AML-193 (cell line): ENCODE measurements at places on chromosomes 16 and 17.

DNA sequence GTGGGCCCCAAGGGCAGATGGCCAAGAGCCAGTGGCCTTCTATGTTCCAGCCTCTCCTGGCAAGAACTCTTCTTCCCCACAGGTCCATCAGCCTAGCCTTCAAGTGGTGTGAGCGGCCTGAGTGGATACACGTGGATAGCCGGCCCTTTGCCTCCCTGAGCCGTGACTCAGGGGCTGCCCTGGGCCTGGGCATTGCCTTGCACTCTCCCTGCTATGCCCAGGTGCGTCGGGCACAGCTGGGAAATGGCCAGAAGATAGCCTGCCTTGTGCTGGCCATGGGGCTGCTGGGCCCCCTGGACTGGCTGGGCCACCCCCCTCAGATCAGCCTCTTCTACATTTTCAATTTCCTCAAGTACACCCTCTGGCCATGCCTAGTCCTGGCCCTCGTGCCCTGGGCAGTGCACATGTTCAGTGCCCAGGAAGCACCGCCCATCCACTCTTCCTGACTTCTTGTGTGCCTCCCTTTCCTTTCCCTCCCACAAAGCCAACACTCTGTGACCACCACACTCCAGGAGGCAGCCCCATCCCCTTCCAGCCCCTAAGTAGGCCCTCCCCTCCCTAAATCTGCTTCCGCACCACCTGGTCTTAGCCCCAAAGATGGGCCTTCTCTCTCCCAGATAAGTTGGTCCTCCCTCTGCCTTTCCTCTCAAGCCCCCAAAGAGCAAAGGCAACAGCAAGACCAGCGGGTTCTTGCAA, 5.2 kb downstream of the G6PC3 start:
- DNase-seq = no peak

DNA sequence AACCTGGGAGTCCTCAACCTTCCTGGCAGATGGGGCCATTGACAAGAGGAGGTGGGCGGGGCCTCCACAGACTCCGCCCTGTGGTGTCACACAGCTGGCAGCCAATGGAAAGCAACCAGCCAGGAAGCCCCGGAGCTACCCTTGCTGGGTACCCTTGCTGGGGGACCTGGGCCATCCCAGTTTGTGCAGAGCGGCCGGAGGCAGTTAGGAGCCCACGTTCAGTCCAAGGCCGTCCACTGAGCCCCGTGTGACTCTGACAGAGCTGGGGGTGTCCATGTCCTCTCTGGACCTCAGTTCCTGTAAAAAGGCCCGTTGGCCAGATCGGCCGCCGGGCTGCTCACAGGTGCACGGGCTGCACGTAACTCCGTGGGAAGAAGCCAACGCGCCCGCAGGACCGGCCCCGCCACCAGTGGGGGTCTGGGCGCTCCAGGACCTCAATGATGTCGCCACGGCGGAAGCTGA, 17.1 kb upstream of the FAM83G start:
- DNase-seq = no peak

DNA sequence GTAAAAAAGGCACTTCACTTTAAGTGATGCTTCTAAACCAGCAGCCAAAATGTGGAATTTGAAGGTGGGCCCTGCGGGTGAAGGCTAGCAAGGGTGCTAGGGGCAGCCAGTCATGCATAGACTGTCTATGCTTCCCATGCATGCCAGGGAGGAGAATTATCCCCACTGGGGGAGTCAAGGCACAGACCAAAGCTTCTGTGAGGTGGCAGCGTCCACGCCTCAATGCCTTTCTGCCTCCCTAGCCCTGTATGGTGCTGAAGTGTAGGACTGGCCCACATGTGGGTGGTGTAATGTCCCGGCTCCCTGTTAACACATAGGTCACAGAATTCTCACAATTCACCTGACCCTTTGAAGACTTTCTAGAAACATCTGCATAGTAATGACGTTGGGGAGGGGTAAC, 1.9 kb downstream of the HS3ST2 start:
- no peak for DNase-seq

DNA sequence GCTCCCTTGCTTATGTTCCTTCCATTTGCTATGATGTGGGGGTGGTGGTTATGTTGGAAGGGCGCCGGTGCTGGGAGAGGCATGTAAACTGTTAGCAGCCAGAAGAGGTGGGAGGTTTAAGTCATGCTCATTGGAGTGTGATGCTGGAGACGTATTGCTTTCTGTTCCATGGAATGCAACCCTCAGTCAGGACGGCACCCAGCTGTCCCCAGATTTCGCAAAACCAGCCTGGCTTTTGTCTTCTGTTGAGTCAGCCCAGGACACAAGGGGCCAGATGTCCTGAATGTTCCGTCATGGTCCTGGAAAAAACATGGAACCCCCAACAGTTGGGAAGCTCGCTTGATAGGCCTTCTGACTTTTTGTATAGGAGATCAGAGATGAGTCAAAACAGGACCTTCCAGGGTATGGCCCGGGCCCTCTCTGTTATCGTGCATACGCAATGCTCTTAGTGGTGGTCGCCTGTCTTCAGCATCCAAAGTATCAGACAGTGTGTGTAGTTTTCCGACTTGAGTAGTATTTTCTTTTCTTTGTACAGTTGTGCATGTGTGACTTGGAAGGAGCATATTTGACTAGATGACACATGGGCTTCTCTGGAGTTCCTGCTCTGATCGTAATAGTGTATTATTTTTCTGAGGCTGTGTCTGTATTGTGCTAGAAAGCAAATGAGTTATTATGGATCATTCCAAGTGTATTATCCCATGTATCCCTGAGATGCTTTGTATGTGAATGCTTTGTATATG, 201.9 kb downstream of the SNX29 start:
- DNase-seq = no peak

DNA sequence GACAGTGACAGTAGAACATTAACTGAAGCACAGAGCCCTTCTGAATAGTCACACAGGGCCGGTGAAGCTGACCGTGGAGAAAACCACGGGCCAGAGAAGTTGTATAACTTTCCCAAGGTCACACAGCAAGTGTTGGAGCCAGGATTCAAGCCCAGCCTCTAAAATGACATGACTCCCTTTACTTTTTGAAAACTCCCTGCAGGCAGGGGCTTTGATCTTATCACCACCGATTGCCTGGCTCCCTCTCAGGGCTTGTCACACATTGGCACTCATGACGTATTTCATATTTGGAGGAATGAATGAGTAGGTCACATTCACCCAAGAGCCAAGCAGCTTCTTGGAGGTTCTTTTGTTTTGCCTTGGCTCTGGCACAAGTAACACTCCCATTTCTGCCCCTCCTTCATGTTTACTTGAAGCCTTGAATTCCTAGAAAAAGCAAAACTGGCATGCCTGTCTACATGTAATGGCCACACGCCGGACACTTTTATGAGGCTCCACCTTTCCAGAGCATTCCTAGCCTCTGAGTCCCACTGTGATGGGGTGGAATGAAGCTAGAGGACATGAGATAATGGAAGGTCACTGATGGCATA, 13.3 kb upstream of the RBBP6 start:
- no peak for DNase-seq

- no peak for DNase-seq
Measured at GRCh38 chr16:27174007-27174406, 29.3 kb upstream of the KDM8 start.

GRCh38 chr17:3903051-3903825, 10.4 kb upstream of the CAMKK1 start:
- DNase-seq = no peak

DNA sequence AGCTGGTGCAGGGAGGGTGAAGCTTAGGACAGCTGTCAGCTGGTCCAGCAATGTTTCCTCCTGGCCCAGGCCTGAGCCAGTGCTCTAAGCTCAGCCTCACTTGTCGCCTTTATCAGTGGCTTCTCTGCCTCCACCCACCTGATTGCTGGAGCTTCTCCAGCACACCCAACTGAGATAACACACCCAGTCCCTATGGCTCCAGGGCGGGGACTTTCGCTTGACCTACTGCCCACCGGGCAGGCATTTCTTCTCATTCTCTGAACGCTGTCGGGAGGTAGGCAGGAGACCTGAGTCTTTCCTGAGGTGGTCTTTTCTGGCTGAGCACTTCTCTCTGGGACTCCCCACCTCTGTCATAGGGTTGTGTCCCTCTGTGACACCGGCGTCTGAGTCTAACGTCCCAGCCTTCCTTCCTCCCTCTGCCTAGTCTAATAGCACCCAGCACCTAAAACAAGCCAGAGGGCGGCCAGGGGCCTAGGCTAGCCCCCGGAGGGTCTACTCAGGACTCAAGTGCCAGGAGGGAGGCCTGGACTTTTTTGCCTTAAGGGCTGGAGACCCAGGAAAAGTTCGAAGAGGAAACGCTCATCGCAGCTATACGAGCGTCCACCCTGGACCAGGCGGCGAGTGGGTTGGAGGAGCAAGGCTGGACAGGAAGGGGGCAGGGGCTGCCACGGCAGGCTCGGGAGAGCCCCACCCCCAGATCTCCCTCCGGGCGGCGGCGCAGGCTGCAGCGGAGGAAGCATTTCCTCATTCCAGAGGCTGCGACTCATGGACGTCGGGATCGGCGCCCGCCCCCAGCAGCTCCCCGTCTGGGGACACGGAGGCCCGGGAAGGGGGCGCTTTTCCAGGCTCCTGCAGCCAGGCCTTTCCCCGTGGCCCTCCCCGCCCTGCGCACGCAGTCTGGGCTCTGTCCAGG, 756 bp downstream of the TAX1BP3 start:
- no peak for DNase-seq

- DNase-seq = no peak
Measured at GRCh38 chr17:59505610-59506276, 59.7 kb upstream of the DHX40 start.

DNA sequence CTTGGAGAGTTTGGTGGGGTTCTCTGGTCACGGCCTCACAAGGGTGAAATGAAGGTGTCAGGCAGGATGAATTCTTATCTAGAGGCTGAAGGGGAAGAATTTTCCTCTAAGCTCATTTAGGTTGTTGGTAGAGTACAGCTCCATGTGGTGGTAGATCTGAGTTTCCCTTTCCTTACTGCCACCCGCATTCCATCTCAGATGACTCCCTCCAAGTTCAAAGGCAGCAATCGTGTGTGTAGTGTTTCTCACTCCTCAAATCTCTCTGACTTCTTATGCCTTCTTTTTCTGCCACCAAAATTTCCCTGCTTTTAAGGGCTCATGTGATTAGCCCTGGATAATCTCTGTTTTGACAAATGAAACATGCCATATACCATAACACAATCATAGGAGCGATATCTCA, 135.5 kb upstream of the MYOCD start:
- DNase-seq = no peak

GRCh38 chr16:80569440-80570105, 28.8 kb downstream of the DYNLRB2 start:
- no peak for DNase-seq

GRCh38 chr17:61247439-61247838, 152.2 kb upstream of the TBX2 start:
- no peak for DNase-seq

GRCh38 chr17:77322514-77323412, 182.0 kb downstream of the SEC14L1 start:
- DNase-seq = no peak

DNA sequence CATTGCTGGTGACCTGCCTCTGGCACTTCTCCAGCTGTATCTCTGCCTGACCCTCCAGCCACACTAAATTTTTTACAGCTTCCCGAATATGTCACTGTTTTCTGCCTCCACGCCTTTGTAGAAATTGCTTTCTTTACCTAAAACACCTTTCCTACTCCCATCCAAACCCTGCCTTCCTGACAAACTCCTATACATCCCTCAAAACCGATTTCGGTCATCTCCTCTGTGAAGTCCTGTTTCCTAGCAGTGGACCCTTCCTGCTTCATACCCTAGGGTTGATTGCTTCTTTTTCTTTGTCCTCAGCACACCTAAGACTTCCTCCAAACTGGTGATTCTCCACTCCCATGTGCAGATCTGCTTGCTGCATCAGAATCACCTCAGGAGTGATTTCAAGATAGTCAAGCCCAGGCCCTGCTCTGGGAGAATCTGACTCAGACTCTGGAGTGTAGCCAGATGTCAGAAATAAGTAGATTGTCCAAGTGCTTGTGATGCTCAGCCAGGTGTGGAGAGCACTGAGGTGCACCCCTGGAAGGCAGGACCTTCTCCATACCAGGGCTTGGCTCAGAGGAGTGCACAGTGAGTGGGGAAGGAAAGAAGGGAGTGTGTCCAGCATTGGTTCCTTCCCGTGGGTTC, 184.2 kb downstream of the COPRS start:
- no peak for DNase-seq

DNA sequence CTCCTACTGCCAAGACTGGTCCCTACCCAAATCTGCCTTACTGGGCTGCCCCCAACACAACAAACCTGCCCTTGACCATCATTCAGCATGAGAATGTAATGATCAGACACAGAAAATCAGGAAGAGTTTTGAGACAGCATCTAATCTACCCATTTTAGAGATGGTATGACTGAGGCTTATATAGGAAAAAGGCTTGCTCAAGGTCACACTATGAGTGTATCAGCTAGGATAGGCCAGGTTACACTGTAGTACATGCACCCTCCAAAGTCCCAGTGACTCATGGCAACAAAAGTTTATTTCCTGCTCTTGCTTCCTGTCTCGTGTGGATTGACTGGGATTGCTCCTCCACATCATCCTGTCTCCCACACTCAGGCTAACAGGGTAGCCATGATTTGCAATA, 27.9 kb downstream of the NLRC5 start:
- no peak for DNase-seq

- no peak for DNase-seq
Measured at GRCh38 chr17:79613195-79613772, 2.4 kb upstream of the RBFOX3 start.

DNA sequence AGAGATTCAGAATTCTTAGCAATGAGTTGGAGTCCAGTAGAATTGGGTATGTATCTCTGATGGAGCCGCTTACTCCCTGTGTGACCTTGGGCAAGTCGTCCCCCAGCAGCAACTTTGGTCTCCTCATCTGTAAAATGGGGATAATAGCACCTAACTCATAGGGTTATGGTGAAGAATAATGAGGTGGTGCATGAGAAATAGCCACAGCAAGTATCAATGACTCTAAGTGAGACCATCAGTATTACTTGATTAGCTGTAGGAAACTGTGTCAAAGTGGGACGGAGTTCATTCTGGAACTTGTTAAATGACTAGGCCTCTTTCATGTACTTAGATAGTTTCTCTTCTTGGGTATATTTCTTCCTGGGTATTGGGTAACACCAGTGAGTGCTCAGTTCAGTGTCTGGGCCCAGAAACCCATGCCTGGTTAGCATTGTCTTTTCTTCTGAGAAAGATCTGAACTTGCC, 6.4 kb downstream of the PRKCB start:
- no peak for DNase-seq

DNA sequence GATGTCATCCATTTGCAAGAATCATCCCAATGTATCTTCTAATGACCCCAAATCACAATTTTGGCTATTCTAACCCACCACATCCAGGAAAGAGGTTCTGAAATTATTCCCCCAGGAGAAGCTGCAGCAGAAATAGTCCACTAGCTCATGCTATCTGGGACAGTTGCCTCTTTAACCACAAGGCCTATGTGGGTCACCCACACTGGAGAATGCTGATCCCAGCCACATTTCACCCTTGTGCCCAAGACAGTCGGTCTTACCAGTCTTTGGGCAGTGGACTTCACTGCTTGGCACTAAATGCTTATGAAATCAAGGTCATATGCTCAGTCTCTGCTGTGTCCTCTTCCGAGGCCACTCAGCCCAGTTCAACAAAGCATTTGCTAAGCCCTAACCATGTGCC, 27.0 kb downstream of the ABCC12 start:
- DNase-seq = no peak
